ENCODE measurements at places on chromosomes 11 and 22.

DNA sequence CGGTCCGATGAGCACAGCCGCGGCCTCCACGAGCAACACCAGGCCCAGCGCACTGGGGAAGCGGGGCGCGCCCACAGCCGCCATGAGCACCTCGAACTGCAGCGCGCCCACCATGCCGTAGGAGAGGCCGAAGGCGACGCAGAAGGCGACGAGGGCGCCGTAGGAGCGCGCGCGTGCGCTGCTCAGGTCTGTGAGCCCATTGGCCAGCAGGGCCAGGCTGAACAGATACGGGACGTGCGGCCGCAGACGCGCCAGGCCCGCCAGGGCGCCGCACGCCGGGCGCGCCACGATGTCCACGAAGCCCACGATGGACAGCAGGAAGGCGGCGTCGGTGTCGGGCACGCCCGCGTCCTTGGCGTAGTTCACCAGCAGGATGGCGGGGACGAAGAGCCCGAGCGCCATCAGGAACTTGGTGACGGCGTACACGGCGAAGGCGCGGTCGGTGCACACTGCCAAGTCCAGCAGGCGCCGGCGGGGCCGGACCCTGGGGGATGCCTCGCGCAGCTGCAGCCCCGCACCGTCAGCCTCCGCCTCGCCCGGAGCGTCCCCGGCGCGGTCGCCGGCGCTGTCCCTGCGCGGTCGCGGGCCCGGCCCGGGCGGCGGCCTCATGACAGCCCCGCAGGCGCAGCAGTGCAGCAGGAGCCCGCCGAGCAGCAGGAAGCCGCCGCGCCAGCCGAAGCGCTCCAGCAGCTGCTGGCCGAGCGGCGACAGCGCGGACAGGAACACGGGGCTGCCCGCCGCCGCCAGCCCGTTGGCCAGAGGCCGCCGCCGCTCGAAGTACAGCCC is 2.9 kb downstream of the SLC16A8 start:
- peak; percentile 29 for DNase-seq

GRCh38 chr11:64880240-64881001 is 2.0 kb upstream of the EHD1 start:
- peak; percentile 52 for DNase-seq

DNA sequence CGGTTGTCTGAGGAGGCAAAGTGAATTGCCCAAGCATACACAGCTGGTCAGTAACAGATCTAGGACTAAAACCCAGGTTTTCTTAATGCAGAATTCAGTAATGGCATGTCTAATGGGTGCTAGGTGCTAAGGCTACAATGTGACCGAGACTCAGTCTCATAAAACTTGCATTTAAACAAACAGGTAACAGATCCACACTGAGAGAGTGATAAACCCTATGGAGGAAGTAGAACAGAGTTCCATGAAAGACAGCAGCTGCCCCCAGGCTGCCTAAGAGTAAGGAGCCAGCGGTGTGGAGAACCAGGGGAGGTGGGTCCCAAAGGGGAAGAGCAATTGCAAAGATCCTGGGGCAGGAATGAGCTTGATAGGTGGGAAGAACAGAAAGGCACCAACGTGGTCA is 27.3 kb downstream of the MMP13 start:
- no peak for DNase-seq

GRCh38 chr22:43554259-43554636 is 142.4 kb downstream of the MPPED1 start:
- DNase-seq, result no peak

DNA sequence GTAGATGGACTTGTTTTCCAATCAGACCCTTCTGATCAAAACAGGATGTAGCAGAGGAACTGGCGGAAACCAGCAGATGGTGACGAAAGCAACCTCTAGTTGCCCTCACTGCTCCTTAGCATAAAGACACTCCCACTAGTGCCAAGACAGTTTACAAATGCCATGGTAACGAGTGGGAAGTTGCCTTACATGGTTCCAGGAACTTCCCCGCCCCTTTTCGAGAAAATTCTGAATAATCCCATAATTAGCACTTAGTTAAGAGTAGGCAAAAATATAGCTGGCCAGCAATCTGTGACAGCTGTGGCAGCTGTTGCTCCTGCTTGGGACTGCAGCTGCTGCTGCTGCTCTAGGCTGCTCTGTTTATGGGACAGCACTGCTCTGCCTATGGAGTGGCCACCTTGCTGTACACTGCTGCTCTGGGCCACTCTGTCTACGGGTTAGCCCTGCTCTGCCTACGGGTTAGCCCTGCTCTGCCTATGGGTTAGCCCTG is 33.4 kb upstream of the SORL1 start:
- peak; percentile 76 for DNase-seq

- DNase-seq, result no peak
These were observed 16.4 kb downstream of the PPM1F start for GRCh38 chr22:21936151-21936775.

DNA sequence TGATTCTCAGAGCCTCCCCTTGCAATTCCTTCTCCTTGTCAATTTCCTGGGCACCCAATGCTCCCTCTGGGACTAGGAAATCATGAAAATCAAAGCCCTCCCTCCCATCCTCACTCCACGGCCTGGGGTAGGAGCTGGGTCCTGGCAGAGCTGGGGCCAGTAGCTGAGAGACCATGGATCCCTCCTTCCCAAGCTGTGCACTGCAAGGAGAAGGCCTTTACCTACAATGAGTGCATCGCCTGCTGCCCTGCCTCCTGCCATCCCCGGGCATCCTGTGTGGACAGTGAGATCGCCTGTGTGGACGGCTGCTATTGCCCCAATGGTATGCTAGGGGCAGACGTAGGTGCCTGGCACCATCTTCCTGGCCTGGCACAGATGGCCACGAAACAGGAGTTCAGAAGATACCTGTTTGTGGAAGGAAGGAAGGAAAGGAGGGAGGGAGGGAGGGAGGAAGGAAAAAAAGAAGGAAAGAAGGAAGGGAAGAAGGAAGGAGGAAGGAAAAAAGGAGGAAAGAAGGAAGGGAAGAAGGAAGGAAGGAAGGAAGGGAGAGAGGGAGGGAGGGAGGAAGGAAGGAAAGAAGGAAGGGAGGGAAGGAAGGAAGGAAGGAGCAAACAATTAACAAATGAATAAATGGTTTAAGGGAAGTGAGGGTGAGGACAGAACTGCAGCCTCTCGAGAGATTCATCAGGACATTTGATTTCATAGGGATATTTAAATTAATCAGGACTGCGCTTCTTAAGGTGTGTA is 12.5 kb downstream of the OTOG start:
- DNase-seq, result no peak

DNA sequence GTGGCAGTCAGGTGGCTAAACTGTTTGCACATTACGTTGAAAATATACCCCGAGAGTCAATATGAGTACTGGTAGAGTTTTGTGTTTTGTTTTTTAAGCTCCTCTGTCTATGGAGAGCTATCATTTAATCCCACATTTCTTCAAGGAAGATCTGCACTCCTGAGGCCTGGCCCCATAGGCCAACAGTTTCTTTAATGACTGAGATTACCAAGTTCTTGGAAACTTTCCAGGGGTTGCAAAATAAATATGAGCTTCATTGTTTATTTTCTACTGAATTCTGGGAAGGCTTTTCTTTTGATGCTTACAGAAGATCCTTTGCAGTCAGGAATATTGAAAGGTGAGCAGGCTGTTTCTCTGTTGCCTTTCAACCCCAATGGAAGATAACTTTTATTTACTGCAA is 452.0 kb downstream of the JRKL start:
- DNase-seq, result no peak

DNA sequence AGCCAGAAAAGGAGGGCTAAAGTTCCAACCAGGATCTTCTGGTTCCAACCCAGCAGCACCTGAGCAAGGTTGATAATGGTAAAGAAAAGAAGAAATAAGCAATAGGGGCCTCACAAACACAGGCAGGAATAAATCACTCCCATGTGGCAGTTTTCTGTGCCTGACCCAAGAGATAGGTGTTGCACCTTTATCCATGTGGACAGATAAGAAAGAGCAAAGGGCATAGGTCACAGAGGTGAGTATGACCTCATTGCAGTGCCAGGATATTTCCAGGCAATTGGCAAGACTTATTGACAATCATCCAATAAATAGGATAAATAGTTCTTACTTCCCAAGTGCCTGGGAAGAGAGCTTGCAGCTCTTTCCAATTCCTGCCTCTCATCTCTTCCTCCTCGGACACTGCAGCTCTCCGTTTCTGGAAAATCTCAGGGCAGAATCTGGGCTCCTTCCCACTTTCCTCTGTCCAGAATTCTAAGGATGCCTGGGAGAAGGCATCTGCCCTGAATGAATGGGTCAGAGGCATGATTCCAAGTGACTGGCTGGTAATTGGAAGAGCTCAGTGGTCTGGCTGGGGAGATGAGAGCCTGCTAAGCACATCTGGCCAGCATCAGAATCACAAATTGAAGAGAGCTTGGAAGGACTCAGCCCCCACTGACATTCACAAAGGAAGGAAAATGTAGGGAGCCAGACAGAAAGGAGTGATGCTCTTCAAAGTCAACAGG is 14.5 kb upstream of the LRRC55 start:
- no peak for DNase-seq

GRCh38 chr11:13928566-13929251 is 33.8 kb upstream of the SPON1 start:
- DNase-seq, result no peak

DNA sequence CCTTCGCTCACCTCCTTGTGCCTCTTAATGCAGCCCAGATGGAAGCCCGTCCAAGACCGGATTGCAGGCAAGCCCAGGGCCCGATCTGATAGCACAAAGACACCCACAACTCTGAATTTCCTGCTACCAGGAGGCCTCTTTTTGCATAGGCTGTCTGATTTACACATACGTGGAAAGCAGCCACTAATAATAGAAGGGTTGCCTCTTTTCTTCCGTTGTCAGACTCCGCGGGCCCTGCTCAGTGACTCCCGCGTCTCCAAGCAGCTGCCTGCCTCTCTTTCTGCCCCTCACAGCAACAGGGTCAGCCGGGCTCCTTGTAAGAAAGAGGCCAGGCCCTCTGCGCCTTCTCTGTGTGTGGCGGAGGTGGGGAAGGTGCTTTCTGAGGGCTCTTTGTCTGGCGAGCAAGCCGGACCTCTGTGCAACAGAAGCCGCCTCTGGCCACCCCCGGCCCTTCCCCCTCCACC is 26.7 kb downstream of the FLI1 start:
- DNase-seq, result peak; percentile 58

DNA sequence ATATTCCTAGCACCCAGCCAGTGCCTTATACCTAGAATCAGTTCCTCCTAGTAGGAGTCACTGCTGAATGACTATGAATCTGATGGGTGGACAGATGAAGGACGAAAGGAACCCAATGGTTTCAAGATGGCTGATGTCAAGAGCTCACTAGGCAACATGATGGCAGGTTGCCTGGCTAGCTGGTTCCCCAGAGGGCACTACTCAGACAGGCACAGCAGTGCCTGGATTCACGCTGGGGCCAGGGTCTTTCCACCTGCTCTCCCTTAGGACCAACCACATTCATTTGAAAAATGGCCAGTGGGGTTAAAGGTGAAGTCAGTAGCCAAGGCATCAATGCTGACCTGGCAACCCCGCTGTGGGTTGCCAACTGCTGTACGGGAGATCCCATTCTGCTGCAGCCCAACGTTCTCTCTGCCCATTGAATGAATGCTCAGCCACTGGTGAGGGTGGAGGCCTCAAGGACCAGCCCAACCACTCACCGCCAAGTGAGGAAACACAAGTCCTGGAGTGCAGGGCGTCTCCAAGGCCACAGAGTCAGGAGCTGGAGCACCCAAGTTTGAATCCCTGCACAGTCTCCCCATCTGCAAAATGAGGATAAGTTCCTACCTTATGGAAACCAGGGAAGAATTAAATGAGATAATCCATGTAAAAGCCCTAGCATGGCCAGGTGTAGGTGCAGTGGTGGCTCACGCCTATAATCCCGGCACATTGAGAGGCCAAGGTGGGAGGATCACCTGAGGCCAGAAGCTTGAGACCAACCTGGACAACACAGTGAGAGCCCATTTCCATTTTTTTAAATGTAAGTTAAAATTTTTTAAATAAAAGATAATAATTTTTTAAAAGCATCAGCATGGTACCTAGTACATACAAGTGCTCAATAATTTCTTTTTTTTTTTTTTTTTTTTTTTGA is 12.4 kb downstream of the MYH9 start:
- DNase-seq, result no peak

- no peak for DNase-seq
These were observed 533.0 kb downstream of the KCNA4 start for GRCh38 chr11:29483831-29484230.

DNA sequence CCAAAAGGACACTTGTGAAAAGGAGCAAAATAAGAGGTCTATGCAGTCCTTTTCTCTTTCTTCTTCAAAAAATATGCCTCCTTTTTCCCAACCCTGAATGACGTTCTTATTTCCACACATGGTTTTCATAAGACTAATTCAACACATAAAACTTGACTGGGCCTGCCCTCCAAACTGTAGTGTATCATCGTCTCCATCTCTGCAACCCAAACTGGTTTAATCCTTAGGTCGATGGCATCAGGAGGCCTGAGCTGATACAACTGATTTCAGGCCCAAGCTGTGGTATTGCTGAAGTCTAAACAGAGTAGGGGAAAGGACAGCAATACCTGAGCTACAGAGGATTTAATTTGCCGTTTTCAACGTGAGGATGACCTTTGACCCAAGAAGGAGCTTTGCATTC is 130.0 kb upstream of the MTNR1B start:
- no peak for DNase-seq

DNA sequence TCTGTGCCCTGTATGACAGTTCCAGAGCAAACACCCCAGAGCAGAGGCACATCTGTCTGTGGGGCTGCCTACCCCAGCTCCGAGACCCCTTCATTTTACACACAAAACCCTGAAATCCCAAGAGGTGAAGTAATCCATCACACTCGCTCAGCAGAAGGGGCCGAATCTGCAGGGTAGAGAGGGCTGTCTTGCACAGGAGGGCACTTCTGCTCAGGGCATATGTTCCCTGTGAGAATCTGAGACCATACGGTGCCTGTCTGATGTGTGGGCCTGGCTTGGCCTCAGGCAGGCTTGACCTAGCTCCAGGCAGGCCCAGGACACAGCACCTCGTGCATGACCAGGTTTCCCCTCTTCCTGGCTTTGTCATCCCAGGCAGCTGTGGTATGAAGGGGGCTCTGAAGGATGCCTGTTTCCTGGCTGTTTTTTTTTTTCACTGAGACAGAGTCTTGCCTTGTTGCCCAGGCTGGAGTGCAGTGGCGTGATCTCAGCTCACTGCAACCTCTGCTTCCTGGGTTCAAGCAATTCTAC is 37.2 kb downstream of the GRIK4 start:
- DNase-seq, result no peak

- no peak for DNase-seq
These were observed 6.5 kb downstream of the ASPHD2 start for GRCh38 chr22:26435327-26436093.

GRCh38 chr11:22749536-22749935 is 80.1 kb downstream of the SVIP start:
- no peak for DNase-seq

GRCh38 chr22:30637701-30638114 is 2.1 kb downstream of the SLC35E4 start:
- DNase-seq, result no peak

DNA sequence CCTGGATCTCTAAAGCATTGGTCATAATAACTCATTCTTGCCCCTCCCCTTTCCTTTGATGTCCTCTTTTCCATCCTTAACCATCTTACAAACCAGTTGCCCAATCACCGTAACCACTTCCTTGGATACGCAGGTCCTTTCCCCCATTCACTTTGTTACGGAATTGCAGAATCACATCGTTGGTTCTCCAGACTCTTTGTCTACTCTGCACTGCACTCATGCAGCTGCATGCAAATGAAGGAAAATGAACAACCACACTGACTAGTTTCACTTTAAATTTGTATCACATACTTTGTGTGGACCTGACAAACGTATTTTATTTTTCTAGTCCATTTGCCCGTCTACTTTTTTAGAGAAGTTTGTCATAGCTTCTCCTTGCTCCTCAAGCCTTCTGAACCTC is 69.9 kb downstream of the SLC5A12 start:
- DNase-seq, result no peak

GRCh38 chr22:34501366-34501965 is 564.5 kb upstream of the ISX start:
- no peak for DNase-seq

- peak; percentile 38 for DNase-seq
These were observed 123.3 kb upstream of the CRYBB3 start for GRCh38 chr22:25076336-25076735.

All from activated naive CD4-positive, alpha-beta T cell treated with anti-CD3 and anti-CD28 coated beads, Interleukin-2, amount 10 ng/mL, durations not matched to agents 7 days and 5 days (primary cell).